NCI-H146 (cell line): ENCODE measurements at places on chromosomes 3 and 15.
A peak's percentile ranks its signal among the peaks of the same experiment; 100 is the strongest.

- DNase-seq = no peak
These were observed 25.7 kb upstream of the MYLK start for GRCh38 chr3:123909785-123910184.

- DNase-seq = no peak
These were observed 307.1 kb upstream of the SEMA6D start for GRCh38 chr15:47410247-47410646.

GRCh38 chr3:29665688-29666087, 384.8 kb downstream of the RBMS3 start:
- DNase-seq = no peak

GRCh38 chr3:190323246-190323626, 990 bp upstream of the CLDN1 start:
- DNase-seq = no peak

DNA sequence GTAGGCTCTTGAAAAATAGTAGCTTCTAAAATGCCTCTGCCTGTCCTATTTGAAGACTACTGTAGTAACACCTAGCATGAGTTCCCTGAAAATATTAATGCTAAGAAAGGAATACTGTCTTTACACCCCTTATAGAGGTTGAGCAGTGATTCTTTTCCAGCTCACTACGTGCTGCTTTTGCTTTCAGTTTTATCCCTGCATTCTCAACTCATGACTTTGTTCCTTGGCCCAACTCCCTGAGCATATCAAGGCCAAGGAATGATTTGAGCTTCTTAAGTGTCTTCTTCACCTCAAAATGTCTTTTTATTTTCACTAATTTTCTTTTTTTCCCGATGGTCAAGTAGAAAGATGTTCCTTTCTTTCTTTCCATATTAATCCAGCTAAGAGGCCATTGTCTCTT, 16.5 kb upstream of the P2RY13 start:
- no peak for DNase-seq

DNA sequence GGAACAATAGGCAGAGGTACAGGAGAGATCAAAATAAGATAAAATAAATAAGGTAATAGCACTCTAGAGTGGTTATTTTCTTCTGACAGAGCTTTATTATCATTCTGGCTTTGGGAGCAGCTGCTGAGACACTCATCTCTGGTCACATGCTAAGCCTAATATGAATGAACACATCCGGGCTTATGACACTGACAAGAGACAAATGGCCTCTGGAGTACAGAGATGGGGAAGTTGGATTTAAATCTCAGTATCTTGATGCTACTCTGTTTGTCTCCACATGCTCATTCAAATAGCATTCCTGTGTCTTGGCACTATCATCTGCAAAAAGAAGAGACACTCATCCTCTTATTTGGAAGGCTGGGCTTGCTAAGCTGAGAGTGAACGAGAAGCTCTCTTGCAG, 55.6 kb downstream of the TMEM45A start:
- DNase-seq = no peak

DNA sequence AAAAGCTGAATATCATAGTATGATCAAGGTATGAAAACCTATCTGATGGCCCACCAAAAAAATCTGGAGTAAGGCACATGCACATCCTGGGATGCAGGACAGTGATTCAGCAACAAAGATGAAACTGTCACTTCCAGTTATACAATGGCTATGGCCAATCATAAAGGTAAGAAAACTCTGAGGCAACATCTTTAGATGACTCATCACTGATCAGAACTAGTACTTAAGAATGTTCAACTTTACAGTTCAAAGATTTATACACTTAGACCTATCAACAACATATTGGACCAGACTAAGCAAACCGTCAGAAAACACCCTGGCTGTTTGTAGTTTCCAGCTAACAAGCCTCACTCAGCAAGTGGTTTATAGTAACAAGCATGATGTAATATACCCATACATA, 21.3 kb upstream of the PLCH1 start:
- DNase-seq = no peak

DNA sequence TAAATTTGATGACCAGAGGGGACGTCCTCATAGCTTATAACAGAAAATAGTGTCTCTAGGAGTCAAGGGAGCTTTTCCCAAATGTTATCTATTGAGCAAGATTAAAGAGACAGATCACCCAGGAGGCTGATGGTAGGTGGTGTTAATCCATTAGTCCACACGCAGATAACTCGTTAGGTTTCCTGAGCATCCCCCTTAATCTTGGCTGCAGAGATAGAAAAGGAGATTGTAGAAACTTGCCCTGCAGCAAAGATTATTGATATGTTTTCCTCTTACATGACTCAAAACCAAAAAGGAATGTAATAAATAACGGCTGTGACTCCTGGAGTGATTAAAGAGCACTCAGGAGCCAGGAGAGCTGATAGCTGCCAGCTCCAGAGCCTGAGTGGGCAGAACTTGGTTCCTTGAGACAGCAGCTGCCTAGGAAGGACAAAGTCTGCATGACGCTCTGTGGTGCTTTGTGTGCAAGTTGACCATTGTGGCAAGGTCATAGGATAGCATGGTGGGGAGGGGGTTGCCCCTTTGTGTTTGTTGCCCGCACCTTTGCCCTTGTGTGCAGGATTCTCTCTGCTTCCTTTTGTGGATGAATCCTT, 234.8 kb downstream of the PTPRG start:
- DNase-seq = no peak

GRCh38 chr3:170056710-170057454, 19.1 kb downstream of the GPR160 start:
- no peak for DNase-seq

- no peak for DNase-seq
These were observed 28.7 kb downstream of the CMTM7 start for GRCh38 chr3:32420126-32421038.

GRCh38 chr3:133441867-133442270, 42.0 kb downstream of the BFSP2 start:
- DNase-seq = no peak

- no peak for DNase-seq
These were observed 9.1 kb downstream of the SLC49A4 start for GRCh38 chr3:122803977-122804376.

DNA sequence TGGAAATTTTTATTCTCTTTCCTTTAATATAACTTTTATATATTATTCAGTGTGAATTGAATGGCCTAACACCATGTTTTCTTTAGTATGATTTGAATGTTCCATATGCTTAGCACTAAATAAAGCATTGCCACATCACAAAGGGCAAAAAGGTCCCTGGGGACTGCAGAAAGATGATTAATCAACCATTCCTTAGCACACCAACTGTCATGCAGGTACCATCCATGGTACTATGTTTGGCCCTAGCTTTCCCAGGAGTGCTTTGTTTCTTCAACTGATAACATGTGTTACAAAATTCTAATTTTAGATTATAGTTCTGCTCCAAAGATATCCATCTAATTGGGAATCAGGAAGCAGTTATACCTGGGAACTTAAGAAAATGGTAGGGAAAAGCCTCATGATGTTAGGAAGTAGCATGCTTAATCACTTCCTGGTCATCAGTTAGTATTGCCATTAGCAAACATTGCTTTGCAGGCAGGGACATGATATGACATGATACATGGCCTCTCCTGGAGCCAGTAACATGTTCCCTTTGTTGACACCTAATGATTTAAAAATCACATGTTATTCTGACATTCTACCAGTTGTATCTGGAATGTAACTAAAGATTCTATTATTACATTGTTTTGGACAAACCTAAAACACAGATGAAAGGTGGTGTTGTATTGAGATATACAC, 712.6 kb upstream of the GBE1 start:
- DNase-seq = no peak

DNA sequence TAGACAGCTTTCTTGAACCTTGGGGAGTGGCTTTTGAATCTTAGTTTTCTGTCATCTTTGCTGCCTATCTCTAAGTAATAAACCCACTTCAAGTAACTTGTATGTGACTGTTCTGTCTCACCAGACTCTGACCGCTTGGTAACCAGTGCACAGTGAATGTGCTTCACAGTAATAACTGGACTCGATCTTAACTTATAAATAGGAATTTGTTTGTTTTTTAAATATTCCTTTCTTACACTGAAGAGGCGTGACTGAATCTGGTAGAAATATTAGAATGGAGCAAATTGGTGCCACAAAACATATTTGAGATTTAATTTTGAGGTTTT, 318.0 kb downstream of the GBE1 start:
- no peak for DNase-seq

- DNase-seq = no peak
These were observed 80.1 kb downstream of the SSR3 start for GRCh38 chr3:156474560-156475389.

DNA sequence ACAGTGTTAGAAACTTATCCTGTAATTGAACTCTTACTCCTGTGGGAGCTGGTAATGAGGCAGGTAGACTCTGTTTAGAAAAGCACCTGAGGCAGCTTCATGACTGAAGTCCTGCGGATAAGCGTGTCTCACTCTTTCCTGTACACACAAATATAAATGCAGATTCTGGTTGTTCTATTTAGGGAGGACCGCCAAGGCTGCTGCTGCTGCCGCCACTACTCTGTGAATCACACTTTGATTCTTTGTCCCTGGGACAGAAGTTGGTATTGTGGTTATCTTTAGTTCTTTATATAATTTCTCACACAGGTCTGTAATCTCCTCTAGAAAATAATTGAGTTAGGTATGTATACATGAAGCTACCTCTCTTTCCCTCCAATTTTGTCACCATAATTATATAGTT, 3.6 kb downstream of the LSAMP start:
- DNase-seq = no peak

DNA sequence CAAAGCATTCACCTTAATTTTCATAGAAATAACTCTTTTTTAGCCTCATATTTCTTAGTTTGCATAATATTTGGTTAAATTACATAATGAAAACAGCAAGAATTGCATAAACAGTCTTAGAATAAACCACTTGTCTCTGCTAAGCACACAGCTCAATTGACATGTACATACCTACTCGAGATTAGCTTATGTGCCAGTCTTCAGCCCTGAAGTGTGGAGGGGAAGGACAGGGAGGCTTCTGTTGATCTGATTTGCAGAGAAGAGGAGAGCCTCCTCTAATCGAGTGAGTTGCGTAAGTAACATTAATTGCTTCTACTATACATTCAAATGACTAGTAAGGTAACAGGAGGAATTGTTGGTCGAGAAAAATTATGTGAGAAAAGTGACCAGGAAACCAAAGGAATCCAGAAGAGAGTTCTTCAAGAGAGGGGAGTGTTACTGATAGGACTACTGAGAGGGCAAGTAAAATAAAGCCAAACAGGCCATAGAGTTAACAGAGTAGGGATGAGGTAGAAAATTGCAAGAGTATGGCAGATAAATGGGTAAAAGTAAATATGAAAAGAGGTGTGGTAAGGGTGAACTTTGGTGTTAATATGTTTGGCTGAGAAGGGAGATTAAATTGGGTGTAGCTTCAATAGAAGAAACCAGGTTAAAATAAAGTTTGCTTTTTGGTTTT, 7.1 kb upstream of the GOLIM4 start:
- no peak for DNase-seq

DNA sequence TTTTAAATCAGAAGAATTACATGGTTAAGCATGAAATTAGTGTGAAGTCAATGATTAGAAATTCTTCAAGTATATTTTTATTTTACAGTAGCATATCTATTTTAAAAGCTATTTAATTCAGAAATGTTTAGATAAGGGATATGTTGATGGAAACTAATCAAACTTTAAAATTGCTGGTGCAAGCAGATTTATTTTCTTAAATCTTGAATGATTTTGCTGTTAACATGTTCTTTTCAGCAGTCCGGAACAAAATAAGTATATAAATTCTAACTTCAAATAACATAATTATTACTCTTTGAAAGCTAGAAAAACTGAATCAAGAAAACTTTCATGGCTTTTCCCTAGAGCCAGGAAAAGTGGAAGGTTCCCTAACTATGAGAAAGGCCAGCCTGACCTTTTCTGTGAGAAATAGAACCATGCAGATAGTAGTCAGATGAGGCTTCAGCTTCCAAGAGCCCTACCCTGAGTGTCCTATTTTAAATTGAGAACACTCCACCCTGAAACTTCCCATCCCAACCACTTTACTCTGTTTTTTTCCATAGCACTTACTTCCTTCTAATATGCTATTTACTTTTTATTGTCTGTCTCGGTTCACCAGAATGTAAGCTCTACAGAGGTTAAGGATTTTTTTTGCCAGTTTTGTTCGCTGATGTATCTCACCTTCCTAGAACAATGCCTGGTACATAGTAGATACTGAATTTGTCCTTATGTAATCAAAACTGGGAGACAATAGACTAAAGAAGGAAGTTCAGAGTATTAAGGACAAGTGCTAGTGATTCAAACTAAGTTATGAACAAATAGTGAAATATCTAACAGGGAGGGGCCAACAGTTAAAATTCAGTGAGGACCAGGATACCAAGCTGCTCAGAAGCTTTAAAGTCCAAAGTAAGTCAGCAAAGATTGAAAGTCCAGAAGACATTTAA, 66.8 kb downstream of the CD200R1L start:
- no peak for DNase-seq

- DNase-seq = no peak
These were observed 13.5 kb downstream of the SLCO3A1 start for GRCh38 chr15:91866971-91867372.

DNA sequence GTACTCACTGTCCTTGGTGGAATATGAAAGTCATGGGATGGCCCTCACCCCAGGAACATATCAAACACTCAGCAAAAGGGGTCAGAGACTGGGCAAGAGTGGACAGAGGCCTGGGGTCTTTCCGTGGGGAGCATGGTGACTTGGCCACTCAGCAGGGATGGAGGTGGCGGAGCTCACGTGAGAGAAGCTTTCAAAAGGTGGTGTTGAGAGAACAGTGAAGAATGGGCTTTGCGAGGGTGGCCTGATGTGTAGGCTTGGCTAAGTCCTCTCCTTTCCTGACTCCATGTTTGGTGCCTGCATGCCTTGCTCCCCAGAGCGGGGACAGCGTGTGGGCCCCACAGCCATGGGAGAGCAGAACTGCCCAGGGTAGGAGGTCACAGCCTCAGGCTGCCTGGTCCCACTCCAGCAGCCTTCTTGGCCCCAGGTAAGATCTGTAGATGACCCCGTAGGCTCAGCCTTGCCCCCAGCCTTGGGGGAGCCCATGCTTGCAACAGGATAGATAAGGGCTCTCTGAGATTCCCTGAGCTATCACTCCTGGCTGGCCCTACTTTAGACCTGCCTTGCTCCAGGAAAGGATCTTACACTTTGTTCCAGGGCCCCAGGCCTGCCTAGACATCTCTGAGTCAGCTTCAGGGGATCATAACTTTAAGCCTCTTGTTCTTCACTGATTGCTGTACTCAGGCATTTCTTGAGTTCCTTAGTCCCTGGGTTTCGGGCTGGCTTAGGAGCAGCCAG, 17.0 kb downstream of the RPLP1 start:
- DNase-seq = no peak

DNA sequence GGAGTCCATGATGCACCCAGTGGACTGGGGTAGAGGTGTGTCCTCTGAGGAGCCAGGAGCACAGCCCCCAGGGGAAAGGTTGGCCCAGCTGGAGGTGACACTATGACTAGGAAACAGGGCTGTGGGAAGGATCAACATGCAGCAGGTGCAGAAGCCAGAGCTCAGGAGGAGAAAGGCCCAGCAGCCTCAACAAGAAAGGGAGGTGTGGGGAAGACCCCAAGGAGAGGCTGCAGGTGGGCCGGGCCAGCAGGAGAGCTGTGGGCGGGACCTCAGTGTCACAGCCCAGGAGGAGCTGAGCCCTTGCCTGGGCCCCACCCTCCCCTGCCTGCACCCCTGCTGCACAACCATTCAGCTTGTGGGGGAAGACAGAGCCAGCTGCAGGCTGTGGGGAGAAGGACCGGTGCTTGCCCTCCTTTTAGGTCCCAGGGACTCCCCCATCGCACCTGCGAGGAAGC, 18.4 kb upstream of the KLF13 start:
- peak; percentile 94 for DNase-seq
